ENCODE measurements at places on chromosomes 1 and 21.

DNA sequence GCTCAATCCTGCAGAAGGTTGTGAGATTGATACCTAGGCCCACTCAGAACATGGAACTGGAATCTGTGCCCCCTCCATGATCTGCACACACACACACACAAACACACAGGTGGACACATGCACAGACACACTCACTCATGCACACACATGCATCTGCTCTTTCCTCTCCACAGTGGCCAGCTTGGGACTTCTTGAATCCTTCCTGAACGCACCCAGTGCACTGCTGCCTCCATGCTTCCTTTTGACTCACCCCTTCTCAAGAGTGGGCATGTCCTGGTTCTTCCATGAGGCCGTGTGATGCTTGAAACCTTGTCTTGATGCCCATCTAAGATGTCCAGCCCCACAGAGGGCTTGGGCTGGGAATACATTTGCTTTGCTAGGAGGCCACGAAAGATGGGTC lies 25.4 kb upstream of the TENT5C start:
- no peak for DNase-seq

DNA sequence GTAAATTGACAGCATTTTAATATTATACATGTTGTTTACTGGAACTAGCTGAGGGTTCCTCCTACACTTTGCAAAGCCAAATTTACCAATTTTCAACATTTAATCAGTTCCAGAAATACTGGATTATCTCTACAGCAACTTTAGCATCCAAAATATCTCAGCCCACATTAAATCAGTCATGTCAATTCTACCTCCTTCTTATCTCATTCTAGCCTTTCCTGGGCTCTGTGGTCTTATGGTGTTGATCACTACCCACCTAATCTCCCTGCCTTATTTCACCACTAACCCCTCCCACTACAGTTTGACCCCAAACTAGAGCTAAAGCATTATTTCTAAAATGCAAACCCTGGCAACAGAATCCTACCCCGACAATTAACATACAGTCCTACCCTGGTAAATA lies 3.3 kb downstream of the OMA1 start:
- no peak for DNase-seq

- DNase-seq, result no peak
Measured at GRCh38 chr1:151156515-151156819, at the start of gene TNFAIP8L2. Gene TNFAIP8L2, plus strand, starts transcription at chr1:151156649. Its CDS starts 2,049 bp downstream, at chr1:151158698.

DNA sequence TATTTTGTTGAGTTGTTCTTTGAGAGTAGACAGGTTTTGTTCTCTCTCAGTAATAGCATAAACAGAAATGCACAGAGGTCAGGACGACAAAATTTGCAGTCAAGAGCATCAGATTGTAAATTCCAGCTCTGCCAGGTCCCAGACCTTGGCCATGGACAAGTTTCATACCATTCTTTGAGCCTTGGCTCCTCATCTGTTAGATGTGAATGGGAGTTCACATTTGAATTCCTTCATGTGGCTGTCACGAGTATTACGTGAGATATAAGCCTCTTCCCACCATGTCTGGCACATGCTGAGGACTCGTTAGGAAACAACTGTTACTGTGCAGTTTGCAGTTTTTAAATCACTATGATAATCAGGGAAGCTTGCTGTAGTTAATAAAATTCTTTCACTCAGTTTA lies 93.2 kb upstream of the KCTD3 start:
- DNase-seq, result no peak

DNA sequence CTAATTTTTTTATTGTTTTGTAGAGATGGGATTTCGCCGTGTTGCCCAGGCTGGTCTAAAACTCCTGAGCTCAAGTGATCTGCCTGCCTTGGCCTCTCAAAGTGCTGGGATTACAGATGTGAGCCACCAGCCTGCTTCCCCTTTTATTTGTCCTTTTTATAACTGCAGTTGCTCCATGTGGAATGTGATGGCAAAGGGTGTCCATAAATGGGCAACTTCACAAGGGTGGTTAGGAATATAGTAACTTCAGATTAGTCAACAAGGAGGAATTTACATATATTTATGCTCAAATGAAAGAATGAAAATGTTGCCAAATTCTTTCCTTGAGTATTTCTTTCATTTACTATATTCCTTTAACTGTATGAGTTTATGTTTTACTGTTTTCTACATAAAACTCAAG lies 182.9 kb downstream of the BACH1 start:
- no peak for DNase-seq

GRCh38 chr1:178258536-178258935 lies 164.6 kb downstream of the RASAL2 start:
- DNase-seq, result no peak

DNA sequence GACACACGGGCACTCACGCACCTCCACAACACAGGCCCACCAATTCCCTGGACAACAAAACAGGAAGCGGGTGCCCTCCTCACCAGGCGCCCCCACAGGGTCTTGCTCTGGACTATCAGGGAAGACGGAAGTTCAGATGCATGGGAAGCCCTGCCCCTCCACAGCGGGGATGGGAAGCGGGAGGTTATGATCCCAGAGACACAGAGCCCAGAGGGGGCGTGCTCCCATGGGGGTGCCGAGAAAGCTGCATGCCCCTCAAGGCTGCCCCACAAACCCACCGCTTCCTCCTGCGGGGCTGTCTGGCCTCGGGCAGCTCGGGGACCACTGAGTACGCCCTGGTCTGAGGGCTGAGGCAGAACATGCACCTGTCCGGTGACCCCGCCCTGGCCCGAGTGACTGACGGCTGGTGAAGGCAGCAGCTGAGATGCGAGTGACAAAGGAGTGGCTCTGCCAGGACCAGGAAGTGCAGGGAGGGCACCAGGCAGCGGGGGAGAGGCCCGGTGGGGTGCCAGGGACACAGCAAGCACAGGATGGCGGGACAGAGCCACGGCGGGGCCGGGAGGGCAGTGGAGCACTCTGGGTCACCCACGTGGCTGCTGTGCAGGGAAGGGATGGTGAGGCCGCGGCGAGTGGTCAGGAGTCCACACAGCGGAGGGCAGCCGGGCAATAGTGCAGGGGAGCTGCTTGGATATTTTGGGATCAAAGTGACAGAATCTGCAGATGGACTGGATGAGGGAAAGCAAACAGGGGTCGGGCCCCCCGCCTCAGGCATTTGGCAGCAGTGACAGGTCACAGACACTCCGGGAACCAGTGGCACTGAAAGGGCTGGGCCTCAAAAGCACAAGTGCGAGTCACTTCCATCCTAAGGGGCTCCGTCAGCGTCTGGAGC lies 18.6 kb downstream of the NADK start:
- DNase-seq, result no peak

- DNase-seq, result no peak
Measured at GRCh38 chr1:33610391-33610790, 137.9 kb downstream of the ZSCAN20 start.

DNA sequence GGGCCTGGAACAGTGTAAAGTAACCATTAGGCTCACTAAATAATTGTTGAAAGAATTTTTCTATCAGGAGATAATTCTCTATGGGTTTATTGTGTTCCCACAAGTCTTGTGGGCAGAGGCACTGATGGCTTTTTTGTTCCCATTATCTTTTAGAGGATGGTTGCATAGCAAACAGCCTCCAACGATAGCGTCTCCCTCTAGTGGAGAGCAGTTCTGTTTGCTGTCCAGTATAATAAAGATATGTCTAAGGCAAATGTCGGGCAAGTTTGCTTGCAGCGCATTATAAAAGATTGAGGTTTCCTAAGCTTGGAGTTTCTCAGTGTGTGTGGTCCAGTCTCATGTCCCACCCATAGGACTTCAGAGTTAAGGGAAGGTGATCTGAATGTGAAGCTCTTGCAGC lies 1.3 kb upstream of the SLC6A17 start:
- DNase-seq, result no peak

DNA sequence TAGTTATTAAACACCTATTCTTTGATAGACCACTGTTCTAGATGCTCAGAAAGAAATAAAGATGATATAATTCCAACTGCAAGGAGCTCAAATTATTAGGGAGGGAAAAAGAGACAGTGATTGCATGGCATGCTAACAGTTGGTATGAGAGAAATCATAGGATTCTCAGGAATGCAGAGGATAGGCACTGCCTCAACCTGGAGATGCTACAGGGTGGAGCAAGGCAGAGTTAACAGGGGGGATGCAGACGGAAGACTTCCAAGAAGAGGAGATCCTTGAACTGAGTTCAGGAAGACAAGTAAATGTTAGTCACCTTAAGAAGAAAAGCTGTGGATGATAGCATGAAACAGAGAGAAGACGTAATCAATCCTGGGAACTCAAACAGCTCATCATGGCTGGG lies 123.7 kb downstream of the DAB1 start:
- DNase-seq, result no peak

- no peak for DNase-seq
Measured at GRCh38 chr1:119917304-119918055, 21.2 kb upstream of the ADAM30 start.

DNA sequence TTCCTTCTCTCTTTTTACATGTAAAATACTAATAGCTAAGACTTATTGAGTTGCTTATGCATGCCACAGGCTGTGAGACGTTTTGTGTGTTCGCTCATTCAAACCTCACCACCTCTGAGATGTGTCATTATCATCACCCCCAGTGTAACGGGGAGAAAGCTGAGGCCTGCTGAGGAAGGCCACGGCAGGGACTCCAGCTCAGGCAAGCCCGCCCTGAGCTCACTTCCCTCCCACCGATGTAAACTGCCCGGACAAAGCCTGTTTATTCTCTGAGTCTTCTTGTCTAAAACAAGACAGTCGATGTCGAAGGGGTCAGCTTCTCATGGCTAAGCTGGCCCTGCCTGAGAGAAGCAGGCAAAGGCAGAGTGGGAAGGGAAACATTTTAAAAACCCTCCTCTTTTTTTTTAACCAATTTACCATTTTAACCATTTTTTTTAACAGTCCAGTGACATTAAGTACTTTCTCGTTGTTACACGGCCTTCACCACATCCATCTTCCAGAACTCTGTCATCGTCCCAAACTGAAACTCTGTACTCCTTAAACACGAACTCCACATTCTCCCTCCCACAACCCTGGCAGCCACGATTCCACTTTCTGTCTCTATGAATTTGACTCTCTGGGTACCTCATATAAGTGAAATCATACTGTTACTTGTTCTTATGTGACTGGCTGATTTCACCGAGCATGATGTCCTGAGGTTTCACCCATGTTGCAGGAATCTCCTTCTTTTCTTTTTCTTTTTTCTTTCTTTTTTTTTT lies 204.8 kb upstream of the GALNT2 start:
- no peak for DNase-seq

GRCh38 chr1:220551718-220552117 lies 23.8 kb downstream of the MARK1 start:
- no peak for DNase-seq

DNA sequence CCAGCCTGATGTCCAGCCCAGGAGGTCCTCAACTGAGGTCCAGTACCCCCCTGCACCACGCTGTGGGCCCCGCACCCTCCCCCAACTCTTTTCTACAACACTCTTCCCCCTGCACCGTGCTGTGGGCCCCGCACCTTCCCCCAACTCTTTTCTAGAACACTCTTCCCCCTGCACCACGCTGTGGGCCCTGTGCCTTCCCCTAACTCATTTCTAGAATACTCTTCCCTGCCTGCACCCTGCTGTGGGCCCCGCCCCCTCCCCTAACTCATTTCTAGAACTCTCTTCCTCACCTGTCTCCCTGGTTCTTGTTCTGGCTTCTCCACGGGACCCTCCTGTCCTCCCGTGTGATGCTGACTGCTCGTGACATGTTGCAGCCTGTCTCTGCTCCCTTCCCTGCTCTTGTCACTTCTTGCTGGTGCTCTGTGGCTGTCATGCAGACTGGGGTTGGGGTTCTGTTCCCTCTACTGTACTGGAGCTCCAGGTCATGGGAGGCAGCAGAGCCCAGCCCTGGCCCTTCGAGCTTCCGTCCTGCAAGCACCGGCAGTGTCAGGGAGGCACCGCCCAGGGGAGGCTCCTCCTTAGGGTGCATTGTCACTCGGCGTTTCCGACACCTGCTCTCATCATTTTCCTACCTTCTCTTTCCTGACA lies 160.1 kb upstream of the COL6A1 start:
- no peak for DNase-seq

- DNase-seq, result no peak
Measured at GRCh38 chr1:151934048-151934493, 24.8 kb upstream of the THEM4 start.

DNA sequence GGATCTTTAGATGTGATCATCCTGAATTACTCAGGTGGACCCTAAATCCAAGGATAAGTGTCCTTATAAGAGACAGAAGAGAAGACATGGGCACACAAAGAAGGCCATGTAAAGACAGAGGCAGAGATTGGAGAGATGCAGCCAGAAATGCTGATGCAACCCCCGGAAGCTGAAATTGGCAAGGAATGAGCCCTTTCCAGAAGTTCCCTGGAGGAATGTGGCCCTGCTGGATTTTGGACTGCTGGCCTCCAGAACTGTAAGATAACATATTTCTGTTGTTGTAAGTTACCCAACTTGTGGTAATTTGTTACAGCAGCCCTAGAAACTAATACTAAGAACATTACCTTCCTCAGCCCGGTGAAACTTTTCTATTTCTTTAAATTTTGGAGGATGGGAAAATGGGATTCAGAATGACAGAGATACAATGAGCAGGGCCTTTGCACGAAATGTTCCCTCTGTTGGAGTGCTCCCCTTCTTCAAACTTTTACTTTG lies 11.2 kb upstream of the PLPP3 start:
- no peak for DNase-seq

- DNase-seq, result no peak
Measured at GRCh38 chr1:77336729-77337128, 54.9 kb downstream of the AK5 start.

GRCh38 chr1:11044086-11044848 lies 2.8 kb downstream of the MASP2 start:
- DNase-seq, result no peak

- DNase-seq, result no peak
Measured at GRCh38 chr1:24849672-24850295, 80.3 kb downstream of the RUNX3 start.

DNA sequence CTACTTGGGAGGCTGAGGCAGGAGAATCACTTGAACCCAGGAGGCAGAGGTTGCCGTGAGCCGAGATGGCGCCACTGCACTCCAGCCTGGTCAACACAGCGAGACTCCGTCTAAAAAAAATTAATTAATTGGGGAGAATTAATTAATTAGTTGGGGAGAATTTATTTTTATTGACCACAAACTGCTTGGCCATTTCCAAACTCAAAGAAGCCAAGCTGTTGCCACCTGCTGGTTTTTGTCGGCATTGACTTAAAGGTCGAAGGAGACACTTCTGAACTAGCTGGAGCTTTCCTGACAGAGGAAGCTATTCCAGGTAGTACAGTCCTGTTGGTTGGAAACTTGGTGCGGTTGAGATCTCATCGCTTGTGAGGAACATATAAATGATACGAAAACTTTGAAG lies 13.1 kb downstream of the MAP1LC3C start:
- peak; percentile 46 for DNase-seq

DNA sequence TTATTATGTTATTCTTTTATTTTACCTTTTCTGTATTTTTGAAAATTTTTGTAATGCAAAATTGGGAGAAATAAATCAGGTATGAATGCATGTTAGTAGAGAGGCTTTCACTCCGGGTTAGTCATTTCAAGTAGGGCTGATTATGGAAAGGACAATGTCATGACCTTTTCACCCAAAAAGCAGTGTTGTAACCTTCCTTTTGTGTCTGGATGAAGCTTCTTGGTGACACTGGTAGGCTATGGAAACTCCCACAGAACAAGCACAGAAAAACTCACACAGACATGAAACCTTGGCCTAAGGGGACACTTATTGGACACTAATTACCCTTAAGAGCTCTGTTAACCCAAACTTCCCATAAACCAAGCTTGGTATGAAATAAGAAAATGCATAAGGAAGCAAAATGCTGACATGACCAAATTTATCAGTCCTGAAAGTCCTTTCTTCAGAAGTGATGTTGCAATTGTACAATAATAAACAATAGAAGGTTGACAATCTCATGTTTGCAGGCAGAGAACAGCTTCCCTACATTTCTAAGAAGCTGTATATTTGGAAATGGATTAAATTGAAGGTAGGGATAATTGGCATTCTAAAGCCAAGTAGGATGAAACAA lies 70.0 kb upstream of the KCNJ15 start:
- no peak for DNase-seq
